ENCODE measurements at places on chromosomes 3 and 15. TPM values are rescaled to one million over a fixed set of nuclear protein-coding genes. Genes with fewer than 3 reads are reported as not detected.

GRCh38 chr3:23762214-23762613 lies 43.5 kb upstream of the UBE2E1 start:
- DNase-seq: no peak

GRCh38 chr3:150132101-150132749 lies 161.5 kb upstream of the PFN2 start:
- no peak for DNase-seq

- peak; percentile 94 for DNase-seq
Observed at GRCh38 chr3:99875929-99876841, 58.5 kb downstream of the CMSS1 start.

The MYL3 gene
- 3,804 TPM for total RNA-seq

DNA sequence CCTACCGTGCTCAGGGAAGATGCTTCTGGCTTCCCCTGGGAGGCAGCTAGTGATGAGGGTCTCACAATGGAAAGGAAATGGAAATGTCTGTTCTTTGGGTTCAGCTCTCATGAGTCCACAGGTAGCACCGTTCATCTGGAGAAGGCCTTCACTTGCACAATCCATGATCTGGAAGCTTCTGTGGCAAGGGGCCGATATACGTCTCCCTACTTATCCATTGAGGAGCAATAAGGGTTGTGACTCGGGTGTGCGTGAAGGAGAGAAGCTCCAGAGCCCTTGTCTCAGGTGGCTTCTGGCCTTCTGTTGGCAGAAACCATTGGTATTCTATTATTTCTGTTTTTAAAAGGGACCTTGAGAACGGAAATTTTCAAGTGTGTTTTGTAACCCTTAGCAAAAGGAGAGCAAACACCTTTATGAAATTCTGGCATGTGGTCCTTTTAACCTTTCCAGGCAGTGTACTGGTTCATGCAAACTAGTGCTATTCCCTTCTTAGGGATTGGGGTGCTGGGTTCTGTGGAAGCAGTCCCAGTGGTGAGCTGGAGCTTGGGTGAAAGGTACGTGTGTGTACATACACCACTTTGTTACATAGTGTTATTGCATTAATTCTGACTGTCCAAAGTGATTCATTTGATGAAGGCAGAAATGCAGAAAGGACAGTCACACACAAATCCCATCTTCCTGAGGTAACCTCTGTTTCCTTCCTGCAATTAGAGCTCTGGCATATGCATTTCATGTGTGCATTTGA lies 32.5 kb downstream of the KLF13 start:
- DNase-seq: no peak

GRCh38 chr3:45462522-45463265 lies 74.3 kb downstream of the LARS2 start:
- no peak for DNase-seq

DNA sequence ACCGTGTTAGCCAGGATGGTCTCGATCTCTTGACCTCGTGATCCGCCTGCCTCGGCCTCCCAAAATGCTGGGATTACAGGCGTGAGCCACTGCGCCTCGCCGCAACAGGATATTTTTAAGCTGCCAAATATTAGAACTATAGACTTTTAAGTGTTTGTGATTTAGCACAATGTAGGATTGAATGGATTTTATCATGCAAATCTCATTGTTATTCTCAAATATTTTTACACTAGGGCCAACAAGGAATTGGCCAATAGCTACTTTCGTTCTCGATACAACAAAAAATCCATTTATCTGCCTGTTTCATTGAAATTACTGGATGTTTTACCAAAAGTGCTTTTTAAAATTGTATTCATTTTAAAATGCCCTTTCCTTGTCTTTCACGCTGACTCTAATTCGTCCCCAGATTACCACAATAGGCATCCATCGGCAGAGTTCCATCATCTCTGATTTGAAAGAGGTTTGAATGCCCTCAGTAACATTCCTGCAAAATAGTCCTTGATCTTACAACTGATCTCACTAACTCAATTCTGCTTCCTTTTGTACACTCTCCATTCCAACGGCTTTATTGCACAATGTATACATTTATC lies 99.6 kb upstream of the ROBO2 start:
- no peak for DNase-seq

The LRRC34 gene
- 2.3 TPM for total RNA-seq

DNA sequence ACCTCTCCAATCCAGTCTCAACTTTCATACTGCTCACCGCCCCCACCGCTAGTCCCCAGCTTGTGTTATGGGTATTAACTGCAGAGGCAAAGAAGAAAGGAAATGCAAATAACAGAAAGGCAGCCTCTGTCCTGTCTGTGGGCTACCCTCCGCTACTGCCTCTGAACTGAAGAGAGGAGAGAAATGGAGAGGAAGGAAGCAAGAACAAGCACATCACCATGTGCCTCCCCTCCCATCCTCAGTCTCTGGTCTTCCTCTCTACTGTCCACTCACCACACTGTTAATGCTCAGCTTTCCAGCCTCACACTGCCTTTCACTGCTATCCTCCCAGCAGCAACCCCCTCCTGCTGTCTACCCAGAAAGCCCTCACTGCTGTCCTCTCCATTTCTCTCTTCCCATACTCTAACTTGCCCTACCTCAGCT lies 139.0 kb upstream of the SLC2A2 start:
- DNase-seq: no peak

Measured in cardiac septum (tissue), 1 donor.